Immature natural killer cell (primary cell): ENCODE measurements at places on chromosomes 5 and 9. TPM values are rescaled to one million over a fixed set of nuclear protein-coding genes. Genes with fewer than 3 reads are reported as not detected.
A peak's percentile ranks its signal among the peaks of the same experiment; 100 is the strongest.

NR4A3 gene
- polyA plus RNA-seq = 1.1 TPM

MAMDC2 gene
- polyA plus RNA-seq = not detected

TPPP gene
- not detected for polyA plus RNA-seq

NRARP gene
- 0.14 TPM for polyA plus RNA-seq

SLC45A2 gene
- polyA plus RNA-seq = not detected

SLC2A6 gene
- 8.0 TPM for polyA plus RNA-seq

ENHO gene
- 1.00 TPM for polyA plus RNA-seq

GKAP1 gene
- 4.9 TPM for polyA plus RNA-seq

DNA sequence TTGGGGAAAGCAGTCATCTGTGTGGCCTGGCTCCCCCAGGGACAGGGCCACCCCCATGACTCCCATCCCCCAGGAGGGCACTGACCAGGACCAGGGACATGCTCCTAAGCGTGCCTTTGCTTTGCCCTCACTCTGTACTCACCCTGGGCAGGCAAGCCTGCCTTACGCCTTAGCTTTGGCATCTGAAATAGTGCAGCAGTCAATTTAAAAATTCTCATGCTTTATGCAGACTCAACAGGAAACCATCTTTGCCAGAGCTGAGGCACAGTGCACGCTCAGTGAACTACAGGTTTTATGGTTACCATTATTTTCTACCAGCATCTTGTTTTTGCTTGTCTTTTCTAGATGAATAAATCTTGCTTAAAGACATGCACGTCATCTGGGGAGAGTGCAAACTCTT, 323.5 kb downstream of the IRX2 start:
- no peaks in the 10 kb centered on the region for H3K4me1 ChIP-seq
- H3K27ac ChIP-seq = no peak overlapping the region
- no peaks in the 10 kb centered on the region for H3K36me3 ChIP-seq
- H3K27me3 ChIP-seq = no peaks in the 10 kb centered on the region

GRCh38 chr5:39341896-39342295, 22.4 kb downstream of the C9 start:
- no peaks in the 10 kb centered on the region for H3K4me1 ChIP-seq
- H3K27ac ChIP-seq = no peak overlapping the region
- no peak for DNase-seq
- H3K36me3 ChIP-seq = no peaks in the 10 kb centered on the region

GRCh38 chr5:13248253-13248652, 696.2 kb downstream of the DNAH5 start:
- H3K4me1 ChIP-seq = no peaks in the 10 kb centered on the region
- no peak overlapping the region for H3K27ac ChIP-seq
- no peak for DNase-seq
- no peaks in the 10 kb centered on the region for H3K36me3 ChIP-seq
- no peaks in the 10 kb centered on the region for H3K27me3 ChIP-seq
- no peak overlapping the region for H3K4me3 ChIP-seq

DNA sequence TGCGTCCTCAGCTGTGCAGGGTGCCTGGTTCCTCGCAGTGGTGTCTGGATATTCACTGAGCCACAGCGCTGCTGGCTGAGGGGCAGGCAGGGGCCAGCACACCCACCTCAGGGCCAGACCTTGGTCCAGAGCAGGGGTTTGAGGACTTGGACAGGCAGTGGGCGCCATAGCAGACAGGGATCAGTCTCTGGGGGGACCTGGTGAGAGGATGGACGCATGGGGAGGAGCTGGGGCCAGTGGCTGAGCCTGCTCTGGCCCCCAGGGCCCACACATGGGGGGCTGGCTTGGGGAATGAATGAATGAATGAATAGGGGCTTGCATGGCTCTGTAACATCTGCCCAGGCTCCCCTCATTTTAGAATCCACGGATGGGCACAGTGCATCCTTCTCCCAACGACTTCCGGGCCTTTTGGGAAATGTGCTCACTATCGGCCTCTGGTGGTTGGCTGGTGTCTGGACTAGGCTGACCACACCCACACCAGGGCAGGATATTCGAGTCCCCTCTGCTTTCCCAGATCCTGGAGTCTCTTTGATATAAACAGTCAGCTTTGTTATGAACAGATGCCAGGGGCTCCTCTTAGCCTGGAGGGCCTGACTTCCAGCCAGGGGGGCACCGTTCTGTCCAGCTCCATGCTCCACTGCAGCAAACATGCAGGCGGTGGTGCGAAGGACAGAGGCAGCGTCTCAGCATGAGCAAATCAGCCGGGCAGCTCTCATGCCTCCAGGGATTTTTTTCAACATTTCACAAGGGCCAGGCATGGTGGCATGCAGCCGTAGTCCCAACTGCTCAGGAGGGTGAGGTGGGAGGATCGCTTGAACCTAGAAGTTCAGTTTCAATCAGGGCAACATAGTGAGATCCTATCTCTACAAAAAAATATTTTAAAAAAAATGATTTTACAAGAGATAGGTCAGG, 62.6 kb downstream of the NEK6 start:
- peaks cover 8% of the 10 kb centered on the region for H3K36me3 ChIP-seq
- no peaks in the 10 kb centered on the region for H3K27me3 ChIP-seq
- DNase-seq = peak; percentile 43
- no peak overlapping the region for H3K4me3 ChIP-seq
- no peak overlapping the region for H3K27ac ChIP-seq

DNA sequence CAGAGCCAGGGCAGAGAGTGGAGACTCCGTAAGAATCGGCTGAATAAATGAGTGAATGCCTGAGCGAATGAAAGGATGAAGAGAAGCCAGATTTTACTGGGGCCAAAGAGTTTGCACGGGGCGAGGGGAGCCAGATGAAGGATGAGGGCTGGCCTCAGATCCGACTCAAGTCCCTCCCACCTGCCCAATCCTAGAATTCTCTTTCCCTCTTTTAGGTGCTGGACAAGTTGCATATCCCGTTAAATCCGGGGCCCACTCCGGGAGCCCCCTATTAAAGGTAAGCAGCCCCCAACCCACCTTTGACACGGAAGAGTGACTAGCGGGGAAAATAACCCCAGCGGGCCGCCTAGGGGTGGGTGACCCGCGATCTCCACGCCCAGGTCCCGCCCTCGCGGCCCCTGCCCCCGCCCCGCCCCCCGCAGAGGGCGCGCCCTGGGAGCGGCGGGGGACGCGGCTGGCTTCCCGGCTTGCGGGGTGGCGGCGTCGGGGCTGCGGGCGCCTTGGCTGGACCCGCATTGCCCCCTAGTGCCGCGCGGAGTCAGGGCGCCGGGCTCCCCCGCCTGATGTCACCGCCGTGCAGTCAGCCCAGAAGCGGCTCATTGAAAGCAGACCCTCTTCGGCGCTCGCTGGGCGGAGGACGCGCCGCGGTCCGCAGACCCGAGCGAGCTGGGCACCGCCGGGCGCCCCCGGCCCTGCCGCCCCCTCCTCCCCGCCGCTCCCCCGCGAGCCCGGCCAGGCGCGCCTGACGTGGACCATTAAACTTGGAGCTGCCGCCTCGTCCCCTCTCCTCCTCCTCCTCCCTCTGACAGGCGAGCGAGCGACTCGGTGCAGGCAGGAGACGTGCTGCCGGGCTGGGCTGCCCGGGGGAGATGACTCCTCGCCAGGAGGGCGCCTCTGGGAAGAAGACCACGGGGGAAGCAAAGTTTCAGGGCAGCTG, at the start of gene ADRA1B:
ADRA1B (plus strand) TSS at position 579 of the 937 bp plus-strand sequence. CDS start 424 bp downstream, outside the sequence.
- no peak within 1 kb of the TSS for H3K27ac ChIP-seq
- H3K4me1 ChIP-seq = peaks cover 6% of the 10 kb centered on the region
- peaks cover 22% of the 10 kb centered on the region for H3K27me3 ChIP-seq
- peak within 1 kb of the TSS; percentile 57 for H3K4me3 ChIP-seq

- no peak overlapping the region for H3K4me3 ChIP-seq
- no peaks in the 10 kb centered on the region for H3K36me3 ChIP-seq
- no peaks in the 10 kb centered on the region for H3K27me3 ChIP-seq
- DNase-seq = no peak
- H3K4me1 ChIP-seq = no peaks in the 10 kb centered on the region
- H3K27ac ChIP-seq = no peak overlapping the region
These were observed 27.5 kb upstream of the TNPO1 start for GRCh38 chr5:72788866-72789505.

DNA sequence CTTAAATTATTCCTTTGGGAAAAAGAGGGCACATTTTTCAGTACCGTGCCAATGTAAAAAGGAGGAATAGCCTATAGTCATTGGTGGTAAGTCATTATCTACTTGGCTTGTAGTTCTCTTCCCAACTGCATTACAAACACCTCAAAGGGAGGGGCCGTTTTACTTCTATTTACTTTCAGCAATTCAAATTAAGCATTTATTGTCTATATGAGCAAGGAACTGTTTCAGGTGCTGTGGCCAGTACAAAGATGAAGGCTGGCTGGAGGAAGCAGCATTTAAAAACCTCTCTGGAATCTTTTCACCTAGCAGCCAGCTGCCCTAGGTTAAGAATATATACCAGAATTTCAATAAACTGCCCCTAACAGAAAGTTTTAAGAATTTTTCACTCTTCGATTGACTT, 48.9 kb downstream of the SEMA6A start:
- peaks cover 3% of the 10 kb centered on the region for H3K27me3 ChIP-seq
- no peak overlapping the region for H3K27ac ChIP-seq
- no peak overlapping the region for H3K4me3 ChIP-seq
- DNase-seq = no peak
- H3K36me3 ChIP-seq = no peaks in the 10 kb centered on the region

DNA sequence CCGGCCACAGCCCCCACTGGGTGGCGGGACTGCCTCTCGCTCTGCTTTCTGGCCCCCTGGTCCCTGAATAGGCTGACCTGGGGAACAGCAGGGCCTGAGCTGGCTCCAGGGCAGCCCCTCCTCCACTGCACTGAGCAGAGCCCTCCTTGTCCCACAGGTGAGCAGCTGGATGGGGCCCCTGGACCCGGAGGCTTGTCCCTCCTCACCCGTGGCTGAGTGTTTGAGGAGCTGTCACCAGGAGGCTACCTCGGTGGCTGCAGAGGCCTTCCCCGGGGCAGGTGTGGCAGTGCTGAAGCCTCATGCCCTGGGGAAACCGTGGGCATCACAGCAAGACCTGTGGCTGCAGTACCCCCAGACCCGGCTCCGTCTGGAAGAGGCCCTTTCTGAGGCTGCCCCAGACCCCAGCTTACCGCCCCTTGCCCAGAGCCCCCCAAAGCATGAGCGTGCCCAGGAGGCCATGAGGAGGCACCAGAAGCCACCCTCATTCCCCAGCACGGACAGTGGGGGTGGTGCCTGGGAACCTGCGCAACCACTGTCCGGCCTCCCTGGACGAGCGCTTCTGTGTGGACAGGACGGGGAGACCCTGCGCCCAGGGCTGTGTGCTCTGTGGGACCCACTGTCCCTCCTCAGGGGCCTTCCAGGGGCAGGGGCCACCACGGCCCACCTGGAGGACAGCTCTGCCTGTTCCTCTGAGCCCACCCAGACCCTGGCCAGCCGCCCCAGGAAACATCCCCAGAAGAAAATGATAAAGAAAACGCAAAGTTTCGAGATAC, 28.5 kb upstream of the LRRC14B start:
- no peak overlapping the region for H3K27ac ChIP-seq
- no peak overlapping the region for H3K4me3 ChIP-seq
- H3K4me1 ChIP-seq = no peaks in the 10 kb centered on the region
- H3K36me3 ChIP-seq = no peaks in the 10 kb centered on the region

- no peak overlapping the region for H3K27ac ChIP-seq
- no peak for DNase-seq
- H3K27me3 ChIP-seq = no peaks in the 10 kb centered on the region
- H3K36me3 ChIP-seq = no peaks in the 10 kb centered on the region
- H3K4me1 ChIP-seq = peaks cover 6% of the 10 kb centered on the region
These were observed 69.9 kb upstream of the PLPP1 start for GRCh38 chr5:55604611-55605067.

GRCh38 chr9:98326459-98327248, 71.2 kb upstream of the TBC1D2 start:
- H3K27ac ChIP-seq = no peak overlapping the region
- H3K4me1 ChIP-seq = no peaks in the 10 kb centered on the region
- no peak overlapping the region for H3K4me3 ChIP-seq
- no peaks in the 10 kb centered on the region for H3K36me3 ChIP-seq
- no peak for DNase-seq

DNA sequence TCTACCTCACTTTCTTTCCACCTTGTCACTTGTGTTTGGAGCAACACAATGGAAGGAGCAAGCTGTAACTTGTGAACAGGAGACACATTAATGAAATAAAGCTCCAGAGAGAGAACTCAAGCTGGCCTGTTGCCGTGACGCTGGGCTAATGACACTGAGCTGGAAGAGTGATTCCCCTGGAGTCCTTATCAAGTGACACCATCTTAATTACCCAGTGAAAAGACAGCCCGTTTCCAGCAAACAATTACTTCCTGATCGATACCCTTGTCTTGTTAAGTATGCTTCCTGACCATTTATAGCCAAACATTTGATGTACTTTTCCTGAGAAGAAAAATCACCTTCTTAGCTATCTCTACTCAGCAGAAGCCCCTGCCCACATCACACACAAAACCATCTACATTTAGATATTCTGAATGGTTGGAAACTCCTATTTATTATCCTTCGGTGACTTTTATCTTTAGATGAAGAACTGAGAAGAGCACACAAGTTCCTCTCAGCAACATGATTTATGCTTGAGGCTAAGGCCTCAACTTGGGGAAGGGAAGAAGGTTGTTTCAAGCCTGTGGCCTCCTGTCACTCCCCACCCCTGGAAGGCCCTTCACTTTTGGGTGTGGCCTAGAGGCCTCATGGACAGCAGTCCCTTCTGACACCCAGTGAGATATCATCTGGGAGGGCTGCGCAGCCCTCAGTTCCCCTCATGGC, 34.1 kb downstream of the CRHBP start:
- H3K36me3 ChIP-seq = no peaks in the 10 kb centered on the region
- no peak overlapping the region for H3K27ac ChIP-seq
- H3K4me1 ChIP-seq = no peaks in the 10 kb centered on the region

- DNase-seq = no peak
- no peak overlapping the region for H3K4me3 ChIP-seq
- H3K4me1 ChIP-seq = no peaks in the 10 kb centered on the region
- H3K36me3 ChIP-seq = no peaks in the 10 kb centered on the region
These were observed 117.8 kb upstream of the SARDH start for GRCh38 chr9:133855802-133856521.

DNA sequence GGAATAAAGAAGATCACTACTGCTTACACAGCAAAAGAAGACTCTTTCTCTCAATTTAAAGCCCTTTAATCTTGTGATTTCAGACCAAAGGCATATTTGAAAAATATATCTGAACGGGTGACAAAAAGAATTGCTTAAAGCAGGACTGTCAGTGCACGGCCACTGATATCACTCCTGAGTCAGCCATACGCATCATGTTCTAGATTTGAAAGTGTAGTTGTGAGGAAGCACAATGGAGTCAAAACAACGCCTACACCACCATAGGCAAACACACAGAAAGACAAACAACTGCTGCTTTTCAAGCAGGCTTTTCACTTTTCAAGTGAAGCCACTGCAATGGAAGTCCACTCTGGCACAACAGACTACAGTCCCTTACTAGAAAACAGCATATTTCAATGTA, 141.7 kb downstream of the AUH start:
- no peak for DNase-seq
- H3K4me1 ChIP-seq = peaks cover 14% of the 10 kb centered on the region
- H3K27me3 ChIP-seq = no peaks in the 10 kb centered on the region
- no peak overlapping the region for H3K27ac ChIP-seq
- no peak overlapping the region for H3K4me3 ChIP-seq
